ENCODE measurements at places on chromosomes 12 and 14.

GRCh38 chr12:131113568-131114270 is 160.0 kb downstream of the ADGRD1 start:
- no peak for DNase-seq

DNA sequence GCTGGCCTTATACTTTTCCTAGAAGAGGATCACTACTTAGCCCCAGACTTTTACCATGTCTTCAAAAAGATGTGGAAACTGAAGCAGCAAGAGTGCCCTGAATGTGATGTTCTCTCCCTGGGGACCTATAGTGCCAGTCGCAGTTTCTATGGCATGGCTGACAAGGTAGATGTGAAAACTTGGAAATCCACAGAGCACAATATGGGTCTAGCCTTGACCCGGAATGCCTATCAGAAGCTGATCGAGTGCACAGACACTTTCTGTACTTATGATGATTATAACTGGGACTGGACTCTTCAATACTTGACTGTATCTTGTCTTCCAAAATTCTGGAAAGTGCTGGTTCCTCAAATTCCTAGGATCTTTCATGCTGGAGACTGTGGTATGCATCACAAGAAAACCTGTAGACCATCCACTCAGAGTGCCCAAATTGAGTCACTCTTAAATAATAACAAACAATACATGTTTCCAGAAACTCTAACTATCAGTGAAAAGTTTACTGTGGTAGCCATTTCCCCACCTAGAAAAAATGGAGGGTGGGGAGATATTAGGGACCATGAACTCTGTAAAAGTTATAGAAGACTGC is 1.5 kb downstream of the MGAT2 start:
- DNase-seq: no peak

GRCh38 chr12:116306506-116306905 is 29.0 kb upstream of the MED13L start:
- no peak for DNase-seq

- no peak for DNase-seq
Measured at GRCh38 chr12:38690646-38691045, 214.7 kb downstream of the CPNE8 start.

DNA sequence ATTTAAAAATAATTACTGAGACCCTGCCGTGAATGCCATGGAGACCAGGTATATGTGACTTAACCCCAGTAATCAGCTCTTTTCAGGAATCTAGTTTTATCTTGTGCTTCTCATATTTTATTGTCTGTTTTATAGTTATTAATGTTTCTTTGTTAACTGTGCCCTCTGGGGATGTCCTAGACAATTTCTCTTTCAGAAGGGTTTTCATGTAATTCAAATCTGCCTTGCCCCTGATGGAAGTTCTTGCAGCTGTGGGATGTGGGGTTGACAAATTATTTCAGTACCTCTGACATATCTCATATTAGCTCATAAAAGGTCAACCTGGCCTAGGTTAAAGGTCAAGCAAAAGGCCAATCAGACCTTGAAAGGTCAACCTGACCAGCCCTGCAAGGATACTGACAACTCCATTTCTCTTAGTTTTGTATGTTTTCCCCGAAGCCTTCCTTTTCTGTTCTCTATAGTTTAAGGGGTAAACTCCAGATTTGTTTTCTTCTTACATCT is 182.3 kb downstream of the SLC41A2 start:
- DNase-seq: no peak

GRCh38 chr12:93786656-93787397 is 109.7 kb downstream of the CRADD start:
- no peak for DNase-seq

DNA sequence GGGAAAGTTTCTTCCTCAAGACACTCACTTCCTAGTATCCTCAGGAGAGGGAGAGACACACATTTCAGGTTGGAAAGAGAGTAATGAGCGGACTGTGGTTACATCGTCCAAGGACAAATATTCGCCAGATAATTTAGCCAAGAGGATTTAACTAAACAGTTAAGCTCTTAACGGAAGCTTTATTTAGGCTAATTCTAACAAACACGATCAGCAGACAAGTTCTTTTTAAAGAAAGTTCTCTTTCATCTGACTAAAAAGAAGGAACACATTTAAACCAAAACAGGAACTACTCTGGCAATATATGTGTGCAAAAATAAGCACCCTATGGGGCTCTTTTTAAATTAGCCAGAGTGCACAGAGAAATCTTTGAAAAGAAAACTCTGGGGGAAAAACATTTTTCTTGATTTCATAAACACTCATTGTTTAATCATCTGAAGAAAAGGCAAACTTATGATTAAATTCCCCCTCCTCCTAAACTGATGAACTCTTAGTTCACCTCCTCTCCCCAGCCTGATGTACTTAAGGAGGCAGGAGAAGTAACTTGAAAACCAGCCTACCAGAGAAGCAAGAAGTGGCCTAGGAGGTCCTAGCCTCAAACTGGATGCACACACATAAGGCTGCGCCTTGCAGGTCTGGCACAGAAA is 13.3 kb upstream of the BTG1 start:
- DNase-seq: no peak

- DNase-seq: no peak
Measured at GRCh38 chr12:49930515-49931288, 19.8 kb upstream of the AQP2 start.

GRCh38 chr12:29398495-29398894 is 17.5 kb upstream of the ERGIC2 start:
- no peak for DNase-seq

DNA sequence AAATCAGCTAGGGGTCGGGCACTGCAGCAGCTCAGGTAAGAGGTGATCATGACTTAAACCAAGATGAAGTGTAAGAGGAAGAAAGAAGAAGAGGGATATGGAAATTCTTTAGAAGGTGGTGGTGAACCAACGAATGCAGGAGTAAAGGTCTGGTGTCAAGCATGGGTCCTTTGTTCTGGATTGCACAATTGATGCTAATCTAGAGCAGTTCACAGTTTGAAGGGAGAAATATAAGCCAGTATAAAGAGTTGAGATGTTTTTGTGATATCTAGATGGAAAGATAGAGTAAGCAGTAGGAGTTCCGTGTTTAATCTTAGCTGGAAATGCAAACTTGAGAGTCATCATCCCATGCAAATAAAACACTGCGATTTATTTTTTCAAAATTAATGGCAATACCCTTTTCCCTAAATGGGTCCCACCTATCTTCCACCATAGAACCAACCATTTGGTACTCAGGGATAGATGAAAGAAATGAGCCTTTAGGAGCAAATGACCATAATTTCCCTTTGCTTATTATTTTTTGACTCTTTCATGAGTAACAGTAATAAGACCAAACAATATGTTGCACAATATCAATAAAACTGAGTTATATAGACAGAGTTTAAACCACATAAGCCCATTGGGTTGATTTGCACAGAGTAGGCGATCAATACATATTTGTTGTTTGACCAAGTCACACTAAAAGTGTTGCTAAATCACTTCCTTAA is 15.0 kb upstream of the MGP start:
- no peak for DNase-seq

DNA sequence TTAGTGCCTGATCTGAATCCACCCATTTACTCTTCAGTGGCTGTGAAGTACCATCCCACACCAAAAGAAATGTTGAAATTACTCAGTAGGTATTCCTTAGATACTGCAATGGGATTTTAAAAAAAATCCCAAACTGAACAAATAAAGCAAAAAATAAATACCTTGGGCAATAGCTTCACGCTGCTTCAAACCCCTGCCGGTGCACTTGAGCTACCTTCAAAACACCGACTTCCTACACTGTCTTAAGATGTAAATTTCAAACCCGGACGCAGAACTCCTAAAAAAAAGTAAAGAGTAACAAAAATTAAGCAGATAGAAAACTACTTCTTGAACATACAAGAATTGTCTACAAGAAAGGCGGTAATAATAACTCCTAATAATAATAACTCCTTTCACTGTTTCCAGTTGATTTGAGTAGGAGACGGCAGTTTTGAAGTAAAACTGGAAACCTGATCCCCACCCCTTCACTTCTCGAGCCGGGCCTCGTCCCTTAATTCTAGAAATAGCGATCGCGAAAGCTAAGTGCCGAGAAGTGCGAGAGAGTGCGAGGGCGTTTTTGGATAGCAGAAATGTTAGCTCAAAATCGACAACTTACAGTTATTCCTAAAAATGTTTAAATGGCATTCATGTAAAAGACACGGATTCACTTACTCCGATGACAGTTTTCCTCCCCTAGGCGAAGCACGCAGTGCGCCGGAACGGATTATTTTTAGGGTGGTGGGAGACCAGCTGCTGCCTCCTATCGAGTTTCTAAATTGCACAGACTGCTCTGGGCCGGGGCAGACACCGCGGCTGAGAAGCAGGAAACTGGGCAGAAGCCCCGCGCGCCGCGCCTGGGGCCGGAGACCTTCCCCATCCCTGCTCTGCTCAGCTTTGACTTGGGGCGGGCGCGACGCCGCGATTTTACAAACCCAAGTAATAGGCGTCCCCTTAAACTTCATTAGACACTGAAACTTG is at the start of gene ABCC9:
TSS of gene ABCC9 (minus strand) at position 878 of the 957 bp plus-strand sequence. CDS start 4,752 bp downstream, outside the sequence.
- no peak for DNase-seq

DNA sequence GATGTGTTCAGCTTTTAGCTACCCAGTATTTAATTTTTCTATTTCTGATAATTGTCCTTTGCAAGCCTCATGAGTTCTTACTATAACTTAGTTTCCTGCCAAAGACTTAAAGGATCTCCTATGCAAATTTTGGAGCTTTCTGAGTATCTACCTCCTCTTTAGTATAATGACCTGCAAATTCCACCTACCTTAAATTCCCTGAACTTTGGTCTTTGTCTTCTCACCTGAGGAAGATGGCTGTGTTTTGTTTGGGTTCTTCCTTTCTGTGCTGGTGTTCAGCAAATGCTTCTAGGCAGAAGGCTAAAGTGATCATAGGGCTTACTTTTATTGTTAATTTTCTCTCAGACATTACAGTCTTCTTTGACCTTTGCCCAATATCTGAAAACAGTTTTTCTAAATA is 142.8 kb downstream of the FUT8 start:
- no peak for DNase-seq

Measured in CD4-positive, alpha-beta T cell treated with Interleukin-4 for 4 hours (primary cell).